ENCODE measurements at places on chromosomes 2 and 18.

DNA sequence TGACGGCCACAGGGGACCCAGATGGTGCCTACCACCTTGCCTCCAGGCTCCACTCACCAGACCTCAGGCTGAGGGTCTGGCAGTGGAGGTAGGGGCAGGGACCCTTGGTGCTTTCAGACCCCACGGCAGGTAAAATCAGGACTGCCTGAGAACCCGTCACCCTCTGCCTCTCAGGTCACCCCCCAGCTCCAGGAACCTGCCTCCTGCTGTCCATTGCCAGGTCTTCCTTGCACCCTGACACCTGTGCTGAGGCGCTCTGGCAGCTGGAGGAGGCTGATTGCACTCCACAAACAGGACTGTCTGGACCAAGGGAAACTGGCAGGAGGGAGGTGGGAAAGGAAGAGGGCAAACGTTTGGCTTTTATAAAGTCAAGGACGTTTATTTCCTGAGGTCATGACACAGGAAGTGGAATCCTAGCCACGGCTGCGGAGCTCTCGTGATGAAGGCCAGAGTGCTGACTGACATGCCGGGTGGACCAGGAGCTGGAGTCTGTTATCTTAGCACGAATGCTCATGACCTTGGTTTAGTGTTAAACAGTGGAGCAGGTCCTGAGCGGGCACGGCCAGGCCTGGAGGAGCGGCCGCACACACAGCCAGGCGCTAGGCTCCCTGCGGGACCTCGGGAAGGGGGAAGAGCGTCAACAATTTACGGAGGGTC is 40.5 kb downstream of the ANO7 start:
- no peak for DNase-seq

GRCh38 chr2:25939257-25939668 is 43.0 kb downstream of the KIF3C start:
- DNase-seq: no peak

GRCh38 chr2:169540146-169540545 is 30.6 kb downstream of the KLHL41 start:
- no peak for DNase-seq

- no peak for DNase-seq
Measured at GRCh38 chr18:74896390-74896991, 298.8 kb downstream of the ZNF407 start.

- no peak for DNase-seq
Measured at GRCh38 chr18:5969989-5970403, 74.7 kb upstream of the TMEM200C start.

DNA sequence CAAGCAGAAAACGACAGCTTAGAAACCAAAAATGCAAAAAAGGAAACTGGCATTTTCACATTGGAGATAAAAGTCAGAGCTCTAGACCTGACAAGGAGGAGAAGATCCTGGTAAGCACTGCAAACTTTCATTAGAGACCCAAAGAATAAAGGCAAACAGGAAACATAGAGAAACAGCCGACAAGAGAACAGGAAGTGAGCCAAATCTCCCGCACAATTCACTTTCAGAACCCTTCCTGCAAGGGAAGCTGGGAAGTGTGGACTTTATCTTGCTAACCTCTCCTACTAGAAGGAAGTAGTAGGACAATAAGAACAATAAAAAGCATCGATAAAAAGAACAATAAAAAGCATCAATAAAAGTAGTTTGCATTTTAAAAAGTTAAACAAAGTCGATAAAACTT is 417.8 kb upstream of the SPHKAP start:
- DNase-seq: no peak

DNA sequence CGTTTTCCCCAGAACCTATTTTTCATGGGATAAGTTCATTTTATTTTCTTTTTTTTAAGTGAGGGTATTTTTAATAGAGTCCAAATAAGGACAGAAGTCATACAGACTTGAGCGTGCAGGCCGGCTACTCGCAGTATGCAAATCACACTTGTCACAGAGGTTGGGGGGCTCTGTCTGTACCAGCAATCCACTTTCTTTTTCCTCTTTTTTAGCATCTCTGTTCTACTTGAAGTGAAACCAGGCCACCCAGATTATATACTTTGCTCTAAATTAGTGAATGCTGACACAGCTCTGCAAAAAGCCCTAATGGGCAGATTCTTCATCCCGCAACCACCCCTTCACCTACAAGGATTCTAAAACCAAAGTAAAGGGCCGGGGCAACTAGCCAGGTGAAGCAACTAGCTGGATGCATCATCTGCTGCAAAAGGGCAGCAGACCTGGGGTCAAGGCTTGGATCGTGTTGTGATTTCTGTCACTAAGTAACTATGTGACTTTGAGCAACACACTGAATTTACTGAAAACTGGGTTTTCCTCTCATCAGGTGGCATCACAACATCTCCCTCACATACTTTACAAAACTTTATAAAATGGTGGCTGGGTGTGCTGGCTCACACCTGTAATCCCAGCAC is 18.4 kb downstream of the KDSR start:
- DNase-seq: no peak

DNA sequence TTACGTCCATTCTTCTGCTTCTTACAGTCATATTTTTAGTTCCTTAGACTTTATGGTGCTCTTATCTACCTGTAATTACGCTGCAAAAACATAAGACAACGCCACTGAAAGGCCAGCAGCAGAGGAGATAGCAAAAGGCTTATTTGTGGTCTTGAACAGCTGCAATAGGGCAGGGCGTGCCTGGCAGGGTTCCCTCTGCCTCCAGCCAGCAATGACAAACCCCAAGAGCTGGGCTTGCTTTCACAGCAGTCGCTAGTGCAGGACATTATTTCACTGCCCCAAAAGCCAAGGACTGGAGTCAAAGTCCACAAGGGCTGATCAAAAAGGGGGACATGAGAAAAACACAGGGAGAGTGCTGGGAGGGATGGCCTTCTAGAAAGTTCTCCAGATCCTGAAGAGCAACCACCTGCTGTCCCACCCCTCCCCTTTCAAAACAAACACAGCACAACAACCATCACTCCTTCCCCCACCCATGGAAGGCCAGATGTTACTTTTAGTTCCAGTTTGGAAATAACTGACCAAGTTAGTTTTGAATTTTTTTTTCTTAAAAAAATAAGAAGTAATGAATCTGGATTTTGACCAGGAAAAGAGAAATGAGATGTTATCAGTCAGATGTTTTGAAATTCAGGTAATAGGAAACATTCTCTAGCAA is 127.8 kb downstream of the RBMS1 start:
- no peak for DNase-seq

- no peak for DNase-seq
Measured at GRCh38 chr2:101262142-101262541, 9.5 kb downstream of the CNOT11 start.

DNA sequence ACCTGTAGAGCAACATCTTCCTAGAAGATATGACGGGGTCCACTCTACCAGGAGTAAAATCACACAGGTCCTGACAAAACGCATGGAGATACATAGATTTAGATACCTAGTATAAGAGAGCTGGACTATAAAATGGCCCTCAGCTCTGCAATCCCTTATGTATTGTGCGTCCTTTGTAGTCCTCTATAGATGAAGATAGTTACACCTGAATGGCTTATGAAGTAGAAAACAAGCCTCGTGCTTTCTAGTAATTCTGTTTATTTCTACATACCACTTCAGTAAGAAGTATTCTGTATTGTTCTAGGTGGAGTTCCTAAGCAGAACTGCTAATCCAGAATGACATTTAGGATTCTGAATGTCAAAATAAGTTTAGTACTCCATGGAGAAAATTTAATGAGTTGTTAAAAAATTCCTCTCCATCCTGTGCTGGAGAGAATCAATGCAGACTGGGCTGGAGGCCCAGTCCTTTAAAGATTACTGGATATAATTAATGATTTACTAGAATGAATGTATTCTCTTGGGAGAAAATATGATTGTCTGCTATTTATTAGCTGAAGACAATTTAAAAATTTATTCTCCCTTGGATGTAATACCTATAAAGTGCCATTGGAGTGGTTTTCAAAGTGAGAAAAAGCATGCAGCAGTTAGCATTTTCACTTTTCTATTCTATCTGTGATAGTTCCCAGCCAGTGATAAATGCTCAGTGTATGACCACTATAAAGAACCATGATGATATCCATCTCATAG is 147.3 kb upstream of the UNC80 start:
- DNase-seq: no peak

DNA sequence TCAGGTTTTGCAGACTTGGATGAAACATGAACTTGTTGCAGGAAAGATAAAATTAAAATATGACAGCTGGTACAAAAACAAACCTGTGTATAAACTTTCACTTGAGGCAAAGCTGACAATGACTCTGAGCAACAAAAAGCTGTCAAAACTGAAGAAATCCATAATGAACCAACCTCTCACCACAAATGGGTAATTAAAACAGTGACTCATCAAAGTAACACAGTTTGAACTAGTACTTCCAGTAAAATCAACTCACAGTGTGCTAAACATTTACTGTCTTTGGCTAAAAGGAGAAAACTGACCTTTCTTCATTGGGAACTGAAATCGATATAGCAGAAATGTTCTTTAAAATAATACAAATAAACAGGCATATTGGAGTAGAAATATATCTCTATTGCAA is 209.7 kb downstream of the WDPCP start:
- no peak for DNase-seq

DNA sequence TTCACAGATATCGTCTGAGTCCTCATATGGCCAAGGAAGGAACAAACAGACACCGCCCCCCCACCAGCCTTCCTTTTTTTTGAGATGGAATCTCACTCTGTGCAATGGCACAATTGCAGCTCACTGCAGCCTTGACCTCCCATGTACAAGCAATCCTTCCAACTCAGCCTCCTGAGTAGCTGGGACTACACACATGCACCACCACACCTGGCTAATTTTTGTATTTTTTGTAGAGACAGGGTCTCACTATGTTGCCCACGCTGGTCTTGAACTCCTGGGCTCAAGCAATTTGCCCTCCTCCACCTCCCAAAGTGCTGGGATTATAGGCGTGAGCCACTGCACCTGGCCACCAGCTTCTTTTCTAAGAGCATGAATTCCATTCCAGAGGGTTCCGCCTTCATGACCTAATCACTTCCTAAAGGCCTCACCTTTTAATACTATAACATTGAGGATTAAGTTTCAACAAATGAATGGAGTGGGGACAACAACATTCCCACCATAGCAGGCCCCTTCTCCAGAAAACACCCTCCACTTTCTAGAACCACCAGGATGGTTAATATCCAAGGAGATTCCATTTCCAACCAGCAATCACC is 2.2 kb upstream of the TMBIM1 start:
- DNase-seq: no peak

DNA sequence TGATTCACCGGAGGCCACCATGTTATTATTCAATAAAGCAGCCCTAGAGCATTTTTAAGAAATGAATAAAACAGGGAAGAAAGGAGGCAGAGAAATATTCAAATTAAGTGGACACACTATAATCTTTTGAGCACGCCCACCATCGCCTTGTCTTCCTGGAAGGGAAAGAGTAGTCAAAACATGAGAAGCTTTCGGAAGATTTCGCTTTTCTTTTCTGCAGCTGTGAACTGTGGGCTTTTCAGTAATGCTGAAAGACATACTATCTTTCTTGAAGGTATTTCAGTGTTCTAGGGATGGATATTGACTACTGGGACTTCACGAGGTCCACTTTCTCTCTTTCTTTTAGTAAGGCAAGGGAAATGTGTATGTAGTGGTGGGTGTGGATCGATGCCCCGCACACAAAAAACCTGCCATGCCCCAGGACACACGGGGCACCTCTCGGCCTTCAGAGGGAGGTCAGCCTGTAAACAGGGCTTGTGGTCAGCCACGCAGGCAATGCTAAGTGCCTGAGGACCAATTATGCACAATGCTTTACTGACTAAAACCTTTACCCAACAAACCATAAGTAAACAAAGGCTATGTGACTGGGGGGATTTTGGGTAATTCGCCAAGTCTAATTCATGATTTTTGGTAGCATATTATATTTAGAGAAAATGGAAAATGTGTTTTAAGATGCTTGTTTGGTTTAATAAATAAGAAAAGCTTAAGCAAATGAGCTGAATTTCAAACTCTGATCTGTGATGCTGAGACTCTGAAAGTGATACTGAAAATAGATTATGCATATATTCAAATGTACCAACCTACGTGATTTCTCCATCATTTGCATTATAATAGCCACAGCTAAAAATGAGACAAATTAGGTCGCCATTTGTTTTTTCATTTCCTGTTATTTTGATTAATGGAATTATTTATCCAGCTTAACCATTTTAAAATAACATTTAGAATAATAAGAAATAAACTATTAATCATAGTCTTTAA is 130.5 kb downstream of the ZNF516 start:
- DNase-seq: no peak

GRCh38 chr2:64234785-64235184 is 90.6 kb upstream of the PELI1 start:
- DNase-seq: no peak

DNA sequence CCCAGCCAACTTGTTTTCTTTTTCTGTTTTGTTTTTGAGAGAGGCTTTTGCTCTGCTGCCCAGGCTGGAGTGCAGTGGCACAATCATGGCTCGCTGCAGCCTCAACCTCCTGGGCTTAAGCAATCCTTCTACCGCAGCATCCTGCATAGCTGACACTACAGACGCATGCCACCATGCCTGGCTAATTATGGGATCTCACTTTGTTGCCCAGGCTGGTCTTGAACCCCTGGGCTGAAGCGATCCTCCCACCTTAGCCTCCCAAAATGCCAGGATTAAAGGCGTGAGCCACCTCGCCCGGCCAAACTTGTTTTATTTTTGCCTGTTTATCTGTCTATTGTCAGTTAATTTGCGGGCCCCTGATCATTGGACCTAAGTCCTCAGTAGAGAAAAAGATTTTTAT is 61.6 kb upstream of the MSH6 start:
- no peak for DNase-seq

GRCh38 chr2:114442510-114442909 is at the start of gene DPP10:
TSS of gene DPP10 (plus strand) at chr2:114442641.
- no peak for DNase-seq

DNA sequence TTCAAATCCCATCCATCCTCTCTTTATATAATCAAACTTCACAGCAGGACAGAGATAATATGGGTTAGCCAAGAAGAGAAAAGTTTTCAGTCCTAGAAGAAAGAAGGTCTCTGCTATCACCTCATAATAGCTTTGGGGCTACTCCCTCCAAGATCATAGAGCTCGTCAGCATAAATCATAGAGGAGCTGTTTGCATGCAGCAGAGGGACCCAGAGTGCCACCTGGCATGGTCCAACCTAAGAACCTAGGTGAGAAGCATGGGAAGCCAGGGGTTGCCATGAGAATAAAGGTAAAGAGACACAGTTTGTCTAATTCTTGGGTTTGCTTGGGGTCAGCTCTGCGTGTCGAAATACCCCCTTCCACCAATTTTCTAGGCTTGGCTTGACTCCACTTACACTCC is 87.1 kb upstream of the CYP1B1 start:
- DNase-seq: no peak

GRCh38 chr2:128535953-128536352 is 217.3 kb upstream of the HS6ST1 start:
- DNase-seq: peak; percentile 26

DNA sequence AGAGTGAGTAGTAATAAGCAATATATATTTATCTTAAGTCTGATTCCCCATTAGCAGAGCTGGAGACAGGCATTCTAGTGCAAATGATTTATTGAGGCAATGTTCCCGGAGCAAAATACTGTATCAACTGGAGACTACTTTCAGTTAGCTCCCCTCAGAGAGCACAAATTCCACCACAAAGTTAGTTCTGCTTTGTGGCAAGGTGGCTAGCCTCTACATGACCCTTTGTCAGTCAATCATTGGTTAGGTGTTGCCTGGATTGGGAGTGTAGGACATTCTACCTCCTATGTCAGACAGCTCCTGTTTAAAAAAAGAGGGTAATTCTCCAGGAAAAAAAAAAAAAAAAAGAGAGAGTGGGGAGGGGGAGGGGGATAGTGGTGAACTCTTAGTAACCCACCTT is 402.2 kb downstream of the NR4A2 start:
- no peak for DNase-seq
